ENCODE measurements at places on chromosomes 7 and 10. TPM values are rescaled to one million over a fixed set of nuclear protein-coding genes. Genes with fewer than 3 reads are reported as not detected.

Gene RPEL1
- polyA plus RNA-seq = not detected

Gene TUBB8
- polyA plus RNA-seq = not detected

Gene PBLD
- polyA plus RNA-seq = 8.3 TPM

Gene SPDYE18
- polyA plus RNA-seq = not detected

Gene MPP7
- polyA plus RNA-seq = 0.09 TPM
